Activated T-helper 1 cell treated with anti-CD3 and anti-CD28 coated beads, Interleukin-12 subunit alpha, Interleukin-12 subunit beta, Interleukin-2, Interleukin-4 antibody, amounts not matched to agents 30 ng/mL and 10 ng/mL and 1 ng/mL, durations not matched to agents 14 hours and 24 hours and 36 hours (primary cell): ENCODE measurements at places on chromosomes 16 and 17. TPM values are rescaled to one million over a fixed set of nuclear protein-coding genes. Genes with fewer than 3 reads are reported as not detected.

Gene ANKRD40CL
- not detected in 2 replicates for total RNA-seq

Gene NKD1
- total RNA-seq, result 1.1 and 1.4 TPM in 2 replicates

Gene RAB26
- total RNA-seq, result 0.24 and 0.70 TPM in 2 replicates

Gene B4GALNT2
- 0.03 and 0.05 TPM in 2 replicates for total RNA-seq

Gene PLA2G10
- total RNA-seq, result not detected in 2 replicates

Gene EPN3
- total RNA-seq, result not detected in 2 replicates

Gene PMP22
- total RNA-seq, result 0.54 and 1.6 TPM in 2 replicates

Gene TNFSF13
- 2.2 and 3.3 TPM in 2 replicates for total RNA-seq

Gene MPHOSPH6
- 49.6 and 49.8 TPM in 2 replicates for total RNA-seq

Gene IRX3
- total RNA-seq, result 1.1 and 1.4 TPM in 2 replicates

Gene PIMREG
- 6.8 and 8.0 TPM in 2 replicates for total RNA-seq

Gene RHBDF1
- 0.52 and 0.96 TPM in 2 replicates for total RNA-seq

Gene AXIN2
- total RNA-seq, result 4.9 and 5.6 TPM in 2 replicates

Gene ZP2
- total RNA-seq, result not detected in 2 replicates

Gene SPATA22
- not detected in 2 replicates for total RNA-seq

Gene TP53TG3F
- not detected in 2 replicates for total RNA-seq

Gene VPS4A
- 37.9 and 42.4 TPM in 2 replicates for total RNA-seq

Gene PRAC2
- total RNA-seq, result not detected in 2 replicates

Gene UBE2I
- 257 TPM in 2 replicates for total RNA-seq

Gene GSDMA
- total RNA-seq, result 0.42 and 0.73 TPM in 2 replicates

Gene WNT9B
- total RNA-seq, result not detected in 2 replicates

Gene LITAFD
- not detected in 2 replicates for total RNA-seq

Gene DPEP2NB
- not detected in 2 replicates for total RNA-seq

Gene DPEP2
- 2.4 and 2.6 TPM in 2 replicates for total RNA-seq

Gene C16orf96
- 0.17 TPM in 1 of 2 replicates, not detected in the other for total RNA-seq

Gene NPTX1
- 23.4 and 24.2 TPM in 2 replicates for total RNA-seq

Gene NOL3
- 19.0 and 22.9 TPM in 2 replicates for total RNA-seq

Gene TRPV2
- total RNA-seq, result 38.2 and 42.2 TPM in 2 replicates

Gene ZDHHC7
- 29.0 and 30.6 TPM in 2 replicates for total RNA-seq

Gene CD7
- total RNA-seq, result 454 and 455 TPM in 2 replicates

Gene SAMD14
- 1.6 and 3.6 TPM in 2 replicates for total RNA-seq

Gene TM4SF5
- total RNA-seq, result not detected in 2 replicates

Gene EVI2B
- 21.7 and 25.1 TPM in 2 replicates for total RNA-seq

Gene TPPP3
- total RNA-seq, result not detected in 2 replicates

Gene RNU2-1
- total RNA-seq, result 5,029 and 6,685 TPM in 2 replicates

Gene KCNJ16
- total RNA-seq, result not detected in 2 replicates

Gene TMEM114
- not detected in 2 replicates for total RNA-seq

Gene OMG
- total RNA-seq, result 0.10 TPM in 2 replicates

Gene HYDIN
- total RNA-seq, result 0.17 TPM in 1 of 2 replicates, not detected in the other

Gene CDC6
- total RNA-seq, result 130 and 135 TPM in 2 replicates

Gene KCNJ12
- not detected in 2 replicates for total RNA-seq

Gene GUCY2D
- total RNA-seq, result not detected in 2 replicates

Gene HES7
- 0.88 and 1.8 TPM in 2 replicates for total RNA-seq

Gene TEKT1
- not detected in 2 replicates for total RNA-seq

Gene TAC4
- total RNA-seq, result not detected in 2 replicates

Gene ZNF23
- 4.9 and 6.4 TPM in 2 replicates for total RNA-seq

Gene RRAD
- 0.83 and 0.93 TPM in 2 replicates for total RNA-seq

Gene KRTAP2-1
- not detected in 2 replicates for total RNA-seq

Gene PPP1R1B
- not detected in 2 replicates for total RNA-seq

Gene MEAK7
- 10.6 and 10.9 TPM in 2 replicates for total RNA-seq
